ENCODE measurements at places on chromosomes 13 and 19.

- no peak for DNase-seq
Observed at GRCh38 chr19:8456064-8456463, 11.3 kb downstream of the HNRNPM start.

DNA sequence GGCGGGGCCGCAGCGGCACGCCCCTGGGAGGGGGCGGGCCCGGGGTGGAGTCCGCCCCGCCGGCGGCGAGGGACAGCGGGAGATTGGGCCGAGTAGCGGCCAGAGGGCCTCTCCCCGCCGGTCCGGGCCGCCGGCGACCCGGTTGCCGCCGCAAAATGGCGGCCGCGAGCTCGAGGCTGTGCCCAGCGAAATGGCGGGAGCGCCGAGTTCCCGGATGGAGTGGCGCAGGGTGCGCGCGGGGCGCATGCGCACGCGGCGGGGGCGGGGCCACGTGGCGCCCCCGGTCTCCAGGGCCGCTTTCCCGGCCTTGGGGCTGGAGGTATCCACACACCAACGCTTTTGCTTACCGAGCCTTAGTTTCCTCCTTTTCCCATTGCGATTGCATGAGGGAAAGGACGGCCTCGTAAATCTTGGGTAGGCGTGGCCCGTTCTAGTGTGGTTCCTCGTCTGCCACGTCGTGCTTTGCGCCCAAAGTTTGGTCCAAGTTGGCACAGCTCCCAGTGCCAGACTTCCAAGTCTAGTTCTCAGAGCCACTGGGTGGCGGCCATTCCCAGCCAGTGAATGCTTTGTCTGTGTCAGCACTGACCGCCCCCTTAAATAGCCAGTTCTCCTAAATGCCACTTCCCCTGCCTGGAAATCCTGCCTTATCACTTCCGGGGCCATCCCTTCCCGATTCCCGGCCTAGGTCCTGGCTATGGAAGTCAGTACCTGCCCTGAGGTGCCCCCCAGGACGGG, 513 bp downstream of the CIRBP start:
- peak; percentile 81 for DNase-seq

DNA sequence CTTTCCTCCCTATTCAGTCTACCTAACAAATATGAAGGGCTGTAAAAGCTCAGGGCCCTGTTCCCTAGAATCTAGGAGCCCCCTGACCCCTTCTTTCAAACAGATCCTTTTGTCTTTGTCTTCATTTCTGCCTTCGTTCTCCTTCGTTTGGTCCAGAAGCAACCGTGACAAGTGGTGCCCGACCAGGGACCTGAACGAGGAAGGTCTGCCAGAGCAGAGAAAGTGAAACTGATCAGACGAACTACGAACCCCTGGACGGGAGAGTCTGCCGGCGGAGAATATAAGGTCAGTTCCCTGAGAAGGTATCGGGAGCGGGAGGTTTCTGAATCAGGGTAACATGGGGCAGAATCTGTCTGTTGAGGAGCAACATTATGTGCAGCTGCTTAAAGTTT, 751 bp downstream of the ERVK3-1 start:
- no peak for DNase-seq

- no peak for DNase-seq
Observed at GRCh38 chr13:79540504-79540903, 59.5 kb downstream of the NDFIP2 start.

DNA sequence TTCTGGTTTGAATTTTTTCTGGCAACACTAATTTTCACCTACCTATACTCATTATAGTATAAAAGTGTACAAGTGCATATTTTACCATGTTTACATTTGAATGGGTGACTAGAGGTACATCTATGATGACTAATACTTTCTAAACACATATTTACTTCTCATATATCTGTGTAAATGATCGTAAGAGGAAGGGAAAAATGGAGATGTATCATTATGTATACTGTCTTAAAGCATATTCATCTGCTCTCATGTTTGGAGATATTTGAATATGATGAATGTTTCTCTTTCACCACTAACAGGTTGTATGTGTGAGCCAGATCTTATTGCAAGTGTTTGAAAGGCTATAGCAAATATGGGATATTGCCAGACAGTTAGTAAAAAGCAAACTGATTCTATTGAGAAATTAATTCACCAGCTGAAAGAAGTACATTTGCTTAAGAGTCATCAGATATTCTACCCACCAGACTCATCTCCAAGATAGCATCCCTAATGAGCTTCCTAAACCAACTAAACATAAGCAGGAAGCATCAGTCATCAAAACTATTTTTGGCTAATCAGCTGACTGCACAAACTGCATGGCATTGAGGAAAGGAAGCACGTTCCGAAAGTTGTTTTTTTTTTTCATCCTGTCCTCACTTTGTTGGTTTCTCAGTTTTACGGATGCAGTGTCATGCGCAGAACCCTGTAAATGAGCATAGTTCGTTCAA, 738.2 kb downstream of the GPC5 start:
- no peak for DNase-seq

- no peak for DNase-seq
Observed at GRCh38 chr13:62625214-62625881, 1209.7 kb upstream of the PCDH20 start.

- no peak for DNase-seq
Observed at GRCh38 chr13:66927562-66927961, 302.6 kb downstream of the PCDH9 start.

- no peak for DNase-seq
Observed at GRCh38 chr19:56900573-56901097, 60.1 kb upstream of the PEG3 start.

GRCh38 chr13:90108547-90108946, 1238.9 kb upstream of the MIR17HG start:
- no peak for DNase-seq

- no peak for DNase-seq
Observed at GRCh38 chr19:16117594-16118033, 5.9 kb downstream of the RAB8A start.

GRCh38 chr13:113293686-113294085, 3.4 kb upstream of the LAMP1 start:
- no peak for DNase-seq

GRCh38 chr19:27794494-27795042, 1418.4 kb downstream of the UQCRFS1 start:
- peak; percentile 47 for DNase-seq

DNA sequence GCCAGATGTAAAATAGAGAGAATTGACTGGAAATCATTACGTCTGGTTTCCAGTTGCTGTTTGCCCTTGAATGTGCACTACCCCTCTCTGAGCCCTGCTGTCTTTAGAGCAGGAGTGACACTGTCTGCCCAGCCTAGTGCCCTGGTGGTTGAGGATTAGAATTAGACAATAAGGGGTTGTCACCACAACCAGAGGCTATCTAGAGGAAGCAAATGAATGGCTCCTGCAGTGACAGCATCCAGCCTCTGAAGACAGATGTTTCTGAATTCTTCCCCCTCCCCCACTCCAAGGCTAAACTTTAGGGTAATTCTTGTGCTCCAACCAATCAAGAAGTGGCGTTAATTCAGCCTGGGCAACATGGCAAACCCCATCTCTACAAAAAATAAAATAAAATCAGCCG, 2.0 kb downstream of the RAB8A start:
- DNase-seq, result no peak

GRCh38 chr13:85166891-85167290, 632.3 kb downstream of the SLITRK6 start:
- no peak for DNase-seq

DNA sequence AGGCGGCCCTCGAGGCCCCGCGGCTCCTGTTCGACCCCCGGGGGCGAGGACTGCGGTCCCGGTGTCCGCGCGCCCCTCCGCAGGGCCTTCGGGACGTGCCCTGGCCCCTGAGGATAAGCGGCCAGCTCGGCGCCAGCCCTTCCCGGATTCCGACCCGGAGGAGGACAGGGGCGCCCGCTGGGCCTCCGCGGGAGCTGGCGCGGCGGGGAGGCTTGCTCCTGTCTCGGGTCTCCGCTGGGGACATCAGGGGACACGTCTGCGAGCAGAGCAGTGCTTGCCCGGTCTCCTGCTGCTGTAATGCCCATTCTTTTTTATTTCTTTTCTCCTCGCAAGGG, 829 bp downstream of the B3GLCT start:
- DNase-seq, result no peak

DNA sequence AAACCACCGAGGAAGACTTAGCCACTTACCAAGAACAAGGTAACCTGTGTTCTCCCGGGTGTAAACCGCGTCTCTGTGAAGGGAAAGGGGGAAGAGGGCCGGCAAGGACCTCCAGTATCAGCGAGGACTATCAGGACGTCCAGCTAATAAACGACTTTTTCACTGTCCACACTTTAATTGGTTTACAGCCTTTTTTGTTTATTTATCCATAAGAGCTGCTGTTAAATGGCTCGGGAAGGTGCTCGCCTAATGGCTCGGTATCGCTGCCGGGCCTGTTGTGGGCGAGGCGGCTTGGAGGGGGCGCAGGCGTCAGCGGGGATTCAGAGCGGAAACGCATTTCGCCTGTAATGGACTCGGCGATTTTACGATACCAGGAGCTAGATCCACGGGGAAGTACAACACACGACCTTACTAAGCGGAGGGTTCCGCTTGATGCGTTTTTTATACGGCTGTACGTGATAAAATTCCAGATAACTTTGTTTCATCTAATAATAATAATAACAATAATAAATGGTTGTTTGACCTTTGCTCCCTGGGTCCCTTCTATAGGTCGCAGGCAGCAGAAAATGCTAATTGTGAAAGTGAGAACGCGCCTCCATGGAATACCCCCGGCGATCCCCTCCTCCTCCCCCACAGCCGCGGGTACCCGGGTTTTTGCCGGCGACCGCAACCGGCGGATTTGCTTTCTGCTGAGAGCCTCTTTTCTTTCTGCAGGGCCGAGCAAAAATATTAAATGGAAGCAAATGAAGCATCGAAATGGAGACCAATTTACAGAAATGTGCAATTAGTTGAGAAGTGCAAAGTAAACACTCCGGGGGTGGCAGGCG, 2.5 kb upstream of the PDX1 start:
- DNase-seq, result no peak

GRCh38 chr13:98842070-98842469, 89.6 kb upstream of the SLC15A1 start:
- DNase-seq, result no peak

DNA sequence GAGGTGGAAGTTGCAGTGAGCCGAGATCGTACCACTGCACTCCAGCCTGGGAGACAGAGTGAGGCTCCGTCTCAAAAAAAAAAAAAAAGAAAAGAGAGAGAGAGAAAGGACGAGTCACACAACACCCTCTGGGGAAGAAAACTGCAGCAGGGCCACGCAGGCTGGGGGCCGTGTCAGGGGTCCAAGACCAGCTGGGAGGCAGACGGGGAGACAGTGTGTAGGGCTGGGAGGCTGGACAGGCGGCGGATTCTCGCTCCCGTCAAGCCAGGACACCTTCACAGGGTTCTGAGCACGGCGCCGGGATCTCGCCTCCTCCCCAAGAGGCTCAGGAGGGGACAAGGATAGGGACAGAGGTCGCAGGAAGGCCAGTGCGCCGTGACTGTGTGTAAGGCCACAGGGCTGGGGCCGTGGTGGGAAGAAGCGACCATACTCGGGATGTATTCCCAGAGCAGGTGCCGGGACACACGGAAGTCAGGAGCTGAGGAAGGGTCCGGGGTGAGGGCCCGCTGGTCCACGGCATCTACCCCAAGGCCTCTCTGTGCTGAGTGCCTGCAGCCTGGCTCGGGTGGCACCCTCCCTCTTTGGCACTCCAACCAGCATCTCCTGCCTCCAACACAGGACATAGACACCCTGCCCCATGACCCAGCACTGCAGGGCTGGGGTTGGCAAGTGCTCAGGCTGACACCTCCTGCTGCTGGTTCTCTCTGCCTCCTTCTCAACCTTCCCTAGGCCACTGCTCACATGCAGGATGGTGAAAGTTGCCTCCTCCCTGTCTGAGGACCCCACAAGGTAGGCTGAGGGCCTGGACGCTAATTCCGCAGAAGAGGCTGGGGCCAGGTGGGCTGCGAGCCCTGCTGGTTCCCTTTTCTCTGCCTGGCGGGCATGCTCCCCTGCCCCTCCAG, 21.2 kb downstream of the ZNF787 start:
- no peak for DNase-seq

GRCh38 chr19:20165971-20166592, 932 bp upstream of the ZNF486 start:
- no peak for DNase-seq

GRCh38 chr13:50699874-50700663, 143.4 kb downstream of the DLEU7 start:
- DNase-seq, result no peak

- no peak for DNase-seq
Observed at GRCh38 chr13:70585109-70585508, 476.9 kb upstream of the KLHL1 start.

GRCh38 chr13:29000826-29001225, 180.7 kb downstream of the MTUS2 start:
- no peak for DNase-seq

DNA sequence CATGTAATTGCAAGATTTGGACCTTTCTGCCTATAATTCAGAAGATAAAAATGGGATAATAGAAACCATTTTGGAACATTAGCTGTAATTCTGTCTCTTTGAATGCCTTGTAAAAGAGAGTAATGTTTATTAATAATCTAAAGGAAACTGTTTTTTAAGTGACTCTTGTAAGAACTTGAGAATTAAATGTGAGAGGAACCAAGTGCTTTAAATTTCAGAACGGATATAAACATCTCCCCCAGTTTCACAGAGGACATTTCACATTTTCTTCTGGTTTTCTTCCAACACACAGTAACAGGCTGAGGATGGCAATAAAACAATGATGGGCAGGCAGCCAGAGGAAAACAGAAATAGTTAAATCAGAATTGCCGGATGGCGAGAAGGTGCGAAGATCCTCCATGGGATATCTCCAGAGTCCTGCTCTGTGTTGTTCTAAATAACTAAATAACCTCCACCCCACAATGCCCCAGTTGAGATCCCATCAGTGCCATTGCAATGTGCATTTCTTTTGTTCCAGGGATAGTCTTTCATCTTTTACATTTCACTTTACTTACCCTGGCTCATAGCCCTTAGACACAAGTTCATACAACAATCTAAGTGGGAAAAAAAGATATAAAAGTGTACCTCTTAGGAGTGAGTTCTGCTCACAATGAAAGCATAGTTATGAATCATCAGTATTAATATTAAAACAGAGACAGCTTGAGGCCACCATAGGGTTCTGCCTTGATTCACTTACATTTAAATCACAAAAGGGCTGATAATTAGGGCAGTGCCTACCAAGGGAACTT, 73.3 kb downstream of the TNFRSF19 start:
- no peak for DNase-seq

DNA sequence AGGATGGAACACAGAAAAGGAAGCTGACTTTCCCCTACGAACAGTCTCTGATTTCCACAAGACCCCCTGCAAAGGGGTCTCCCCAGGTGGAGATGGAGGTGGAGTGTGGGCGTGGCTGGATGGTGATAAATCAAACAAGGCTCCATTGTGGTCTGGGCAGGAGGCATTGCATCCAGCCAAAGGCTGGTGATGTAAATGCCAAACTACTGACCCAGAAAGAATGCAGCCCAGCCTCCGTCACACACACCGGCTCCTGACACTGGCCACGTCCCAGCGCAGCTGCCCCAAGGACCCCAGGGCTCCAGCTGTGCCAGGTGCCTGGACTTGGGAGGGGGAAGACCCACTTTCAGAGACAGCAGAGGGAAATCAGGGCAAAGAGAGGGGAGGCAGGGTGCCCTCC, 6.3 kb downstream of the SLC7A1 start:
- peak; percentile 63 for DNase-seq

DNA sequence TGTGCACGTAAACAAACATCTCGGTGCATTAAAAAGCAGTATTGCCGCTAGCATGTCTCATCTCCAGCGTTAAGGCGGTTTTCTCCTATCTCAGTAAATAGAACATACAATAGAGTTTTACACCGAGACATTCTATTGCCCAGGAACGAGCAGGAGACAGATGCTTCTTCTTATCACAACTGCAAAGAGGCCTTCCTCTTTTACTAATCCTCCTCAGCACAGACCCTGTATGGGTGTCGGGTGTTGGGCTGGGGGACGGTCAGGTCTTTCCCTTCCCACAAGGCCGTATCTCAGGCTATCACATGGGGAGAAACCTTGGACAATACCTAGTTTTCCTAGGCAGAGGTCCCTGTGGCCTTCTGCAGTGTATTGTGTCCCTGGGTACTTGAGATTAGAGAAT, 21.2 kb downstream of the ZNF233 start:
- DNase-seq, result no peak

All from IMR-90 (cell line).